Mesenteric fat pad (tissue), 1 donor: ENCODE measurements at places on chromosomes 5 and 9. TPM values are rescaled to one million over a fixed set of nuclear protein-coding genes. Genes with fewer than 3 reads are reported as not detected.
A peak's percentile ranks its signal among the peaks of the same experiment; 100 is the strongest.

DNA sequence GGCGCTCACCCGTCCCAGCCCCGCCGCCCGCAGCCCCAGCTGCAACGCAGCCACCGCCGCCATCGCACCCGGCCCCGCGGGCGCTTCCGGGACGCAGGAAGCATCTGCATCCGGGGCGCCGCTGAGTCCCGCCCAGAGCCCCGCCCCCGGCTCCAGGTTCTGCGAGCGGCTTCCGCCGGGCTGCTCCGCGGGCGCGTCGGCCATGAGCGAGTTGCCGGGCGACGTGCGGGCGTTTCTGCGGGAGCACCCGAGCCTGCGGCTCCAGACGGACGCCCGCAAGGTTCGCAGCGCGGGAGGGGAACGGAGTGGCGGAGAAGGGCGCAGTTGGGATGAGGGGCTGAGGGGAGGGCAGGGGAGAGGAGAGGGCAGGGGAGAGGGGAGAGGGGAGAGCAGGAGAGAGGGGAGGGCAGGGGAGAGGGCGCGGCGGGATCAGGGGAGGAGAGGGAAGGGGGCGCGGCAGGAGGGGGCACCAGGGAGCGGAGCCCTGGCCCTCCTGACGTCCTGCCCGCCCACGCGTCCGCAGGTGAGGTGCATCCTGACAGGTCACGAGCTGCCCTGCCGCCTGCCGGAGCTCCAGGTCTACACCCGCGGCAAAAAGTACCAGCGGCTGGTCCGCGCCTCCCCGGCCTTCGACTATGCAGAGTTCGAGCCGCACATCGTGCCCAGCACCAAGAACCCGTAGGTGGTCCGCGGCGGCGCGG lies at the start of the genes SURF1 and SURF2:
SURF1 (minus strand) TSS at position 97 of the 701 bp plus-strand sequence; CDS start at position 63, 34 bp downstream.
SURF2 (plus strand) TSS at position 160 of the 701 bp plus-strand sequence; CDS start at position 203, 43 bp downstream.
- DNase-seq = peak; percentile 94

IFNA13 gene
- total RNA-seq = not detected

GRCh38 chr9:123669346-123669745 lies 260.6 kb downstream of the DENND1A start:
- DNase-seq = no peak

SLC36A2 gene
- total RNA-seq = not detected

- DNase-seq = no peak
These were observed 383.9 kb upstream of the DAB2 start for GRCh38 chr5:39808656-39809055.

- no peak for DNase-seq
These were observed 661.8 kb upstream of the RGMB start for GRCh38 chr5:98111686-98112085.

- no peak for DNase-seq
These were observed 78.6 kb upstream of the TBC1D9B start for GRCh38 chr5:179986328-179986727.

DNA sequence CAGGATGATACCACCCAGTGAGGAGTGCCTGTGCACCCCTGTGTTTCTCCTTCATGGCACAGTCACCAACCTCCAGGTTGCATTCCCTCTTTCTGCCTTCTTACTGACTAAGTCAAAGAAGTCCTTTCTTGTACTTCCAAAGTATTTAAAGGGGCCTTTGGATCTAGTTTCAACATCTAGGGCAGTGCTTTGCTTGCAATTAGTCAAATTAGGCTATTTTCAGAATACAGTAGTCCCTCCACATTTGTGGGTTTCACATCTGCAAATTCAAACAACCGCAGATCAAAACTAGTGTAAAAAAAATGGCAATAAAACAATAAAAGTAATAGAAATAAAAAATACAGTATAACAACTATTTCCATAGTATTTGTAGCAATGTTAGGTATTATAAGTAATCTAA lies 333.9 kb upstream of the SEMA6A start:
- no peak for DNase-seq

GRCh38 chr5:163677092-163677491 lies 171.7 kb downstream of the MAT2B start:
- DNase-seq = no peak

GRCh38 chr9:137438591-137439157 lies 2.5 kb downstream of the ENTPD8 start:
- no peak for DNase-seq

- DNase-seq = no peak
These were observed 82.2 kb upstream of the IL12B start for GRCh38 chr5:159412284-159413046.

GRCh38 chr9:75918154-75918553 lies 27.7 kb downstream of the PCSK5 start:
- DNase-seq = no peak

SLC6A3 gene
- total RNA-seq = not detected

GRCh38 chr5:6432206-6432605 lies 16.5 kb upstream of the UBE2QL1 start:
- peak; percentile 65 for DNase-seq

PLAC8L1 gene
- total RNA-seq = 1.5 TPM

GRCh38 chr9:27382975-27383374 lies 86.0 kb upstream of the EQTN start:
- DNase-seq = no peak

NUTM2G gene
- not detected for total RNA-seq

GRCh38 chr5:138506370-138507306 lies 36.4 kb downstream of the ETF1 start:
- no peak for DNase-seq

CEL gene
- 2.2 TPM for total RNA-seq

DNA sequence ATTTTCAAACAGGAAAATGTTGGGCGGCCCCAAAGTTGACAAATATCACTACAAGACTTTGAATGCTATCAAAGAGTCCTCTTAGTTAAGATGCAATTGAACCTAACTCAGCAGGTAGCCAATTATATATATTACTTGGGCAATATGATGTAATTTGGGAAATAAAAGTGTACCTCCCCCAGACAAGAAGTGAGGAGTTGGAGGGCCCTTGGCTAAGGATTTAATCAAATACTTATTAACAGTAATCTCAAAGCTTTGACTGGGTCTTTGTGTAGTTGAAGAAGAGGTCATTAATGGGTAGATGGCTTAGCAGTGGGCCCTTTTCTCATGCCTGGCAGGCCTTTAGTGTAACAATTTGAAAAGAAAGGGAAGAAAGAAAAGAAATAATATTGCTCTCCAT lies 599.0 kb downstream of the CSNK1G3 start:
- no peak for DNase-seq

GRIN1 gene
- not detected for total RNA-seq

DNA sequence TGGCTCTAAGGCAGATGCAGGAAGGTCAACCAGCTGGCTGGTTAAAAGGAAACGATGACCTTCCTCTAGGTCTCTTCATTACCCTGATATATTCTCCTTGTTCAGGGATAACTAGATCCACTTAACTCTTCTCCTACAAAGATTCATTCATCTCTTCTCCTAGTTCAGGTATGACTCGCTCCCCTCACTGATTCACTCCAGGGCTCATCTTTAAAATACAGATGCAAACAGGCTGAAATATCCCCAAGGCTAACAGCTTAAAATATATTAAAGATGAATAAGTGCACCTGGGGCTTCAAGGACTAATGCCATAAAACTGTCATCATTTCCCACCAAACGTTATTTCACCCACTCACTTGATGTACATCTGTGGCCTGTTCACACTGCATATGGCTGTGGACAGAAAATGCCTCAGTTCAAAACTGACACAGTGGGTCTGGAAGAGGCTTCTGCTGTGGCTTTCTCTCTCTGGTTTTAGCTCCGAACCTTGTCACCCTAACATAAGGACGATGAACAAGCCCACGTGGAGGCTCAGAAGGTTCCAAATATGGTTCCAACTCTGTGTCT lies 366.9 kb downstream of the DEPDC1B start:
- no peak for DNase-seq

DNA sequence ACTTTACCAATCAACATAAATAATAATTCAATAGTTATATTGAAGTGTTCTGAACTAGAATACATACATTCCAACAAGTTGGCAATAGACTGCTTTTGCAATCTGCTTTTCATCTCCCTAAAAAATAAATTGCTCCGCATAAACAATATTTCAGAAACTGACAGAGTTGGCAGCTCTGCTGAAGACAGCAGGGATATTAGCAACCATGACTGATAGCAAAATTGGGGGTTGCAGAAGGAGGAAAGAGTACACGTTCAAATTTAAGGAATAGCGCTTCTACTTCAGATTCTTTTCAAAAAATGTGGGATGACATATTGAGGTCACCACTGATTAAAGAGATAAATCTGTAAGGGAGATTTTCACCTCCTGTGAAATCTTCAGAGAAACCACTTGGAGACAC lies 521.2 kb downstream of the DTWD2 start:
- no peak for DNase-seq

DNA sequence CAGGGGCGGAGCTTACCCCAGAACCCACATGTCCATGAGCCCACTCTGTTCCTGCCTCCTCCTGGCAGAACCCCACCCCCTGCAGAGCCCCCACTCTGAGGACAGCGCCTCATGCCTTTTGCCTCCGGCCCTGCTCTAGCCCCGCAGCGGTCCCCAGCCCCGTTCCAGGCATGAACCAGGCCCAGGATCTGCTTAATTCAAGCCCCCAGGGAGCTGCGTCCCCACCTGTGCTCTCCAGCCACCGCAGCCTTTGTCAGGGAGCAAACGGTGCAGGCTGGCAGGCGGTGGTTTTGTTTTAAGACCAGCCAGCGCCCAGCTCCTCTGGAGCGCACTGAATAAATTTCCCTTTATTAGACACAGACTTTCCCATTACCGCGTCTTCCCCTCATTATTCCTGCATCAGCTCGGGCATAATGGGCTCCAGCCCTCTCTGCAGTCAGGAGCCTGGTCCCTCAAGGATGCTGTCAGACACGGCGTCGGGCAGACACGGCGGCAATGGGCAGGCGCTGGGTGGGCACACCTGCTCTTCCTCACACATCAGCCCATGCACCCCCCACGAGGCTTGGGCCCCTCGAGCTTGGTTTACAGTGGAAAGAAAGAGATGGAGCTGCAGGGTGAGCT lies 137.6 kb downstream of the OLFM1 start:
- DNase-seq = no peak

DNA sequence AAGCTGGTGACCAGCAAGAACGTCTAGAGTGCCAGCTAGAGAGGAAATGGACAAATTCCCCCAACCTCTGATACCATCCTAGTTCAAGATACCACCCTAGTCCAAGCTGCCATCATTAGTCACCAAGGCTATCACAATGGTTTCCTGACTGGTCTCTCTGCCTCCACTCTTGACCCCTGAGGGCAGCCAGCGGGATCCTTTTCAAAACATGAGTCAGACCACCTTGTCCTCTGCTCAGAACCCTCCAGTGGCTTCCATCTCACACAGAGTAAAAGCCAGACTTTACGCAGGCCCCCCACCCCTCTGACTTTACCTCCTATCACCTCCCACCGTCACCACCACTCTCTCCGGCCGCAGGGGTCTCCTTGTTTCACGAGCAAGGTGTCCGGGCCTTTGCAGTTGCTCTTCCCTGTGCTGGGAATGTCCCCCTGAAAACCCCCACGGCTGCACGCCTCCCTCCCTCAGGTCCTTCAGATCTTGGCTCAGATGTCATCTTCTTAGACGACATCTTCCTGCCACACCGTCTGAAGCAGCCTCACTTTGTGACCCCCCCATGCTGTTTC lies 42.2 kb upstream of the FBXW11 start:
- peak; percentile 9 for DNase-seq

GRCh38 chr5:80147119-80147815 lies 108.6 kb downstream of the SERINC5 start:
- DNase-seq = no peak

DMGDH gene
- total RNA-seq = 5.2 TPM

- no peak for DNase-seq
These were observed 54.1 kb downstream of the PWWP2A start for GRCh38 chr5:160064995-160065614.

- no peak for DNase-seq
These were observed 308.9 kb downstream of the DTWD2 start for GRCh38 chr5:118679264-118679940.

DNA sequence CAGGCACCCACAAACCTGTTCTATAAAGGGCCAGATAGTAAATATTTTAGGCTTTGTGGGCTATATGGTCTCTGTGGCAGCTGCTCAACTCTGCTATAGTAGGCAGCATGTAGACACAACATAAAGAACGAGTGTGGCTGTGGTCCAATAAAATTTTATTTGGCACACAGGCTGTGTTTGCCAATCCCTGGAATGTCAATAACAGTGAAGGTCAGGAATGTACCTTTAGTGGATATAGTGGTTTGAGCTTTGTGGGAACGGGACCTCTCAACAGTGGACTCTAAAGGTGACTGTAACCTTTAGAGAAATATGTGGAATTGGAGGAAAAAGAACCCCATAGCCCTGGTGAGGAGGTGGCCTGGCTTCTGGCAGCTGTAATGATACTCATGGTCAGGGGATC lies 145.2 kb downstream of the MAST4 start:
- no peak for DNase-seq

SLCO4C1 gene
- 0.58 TPM for total RNA-seq

GRCh38 chr5:39544941-39545340 lies 120.2 kb upstream of the DAB2 start:
- DNase-seq = no peak

DNA sequence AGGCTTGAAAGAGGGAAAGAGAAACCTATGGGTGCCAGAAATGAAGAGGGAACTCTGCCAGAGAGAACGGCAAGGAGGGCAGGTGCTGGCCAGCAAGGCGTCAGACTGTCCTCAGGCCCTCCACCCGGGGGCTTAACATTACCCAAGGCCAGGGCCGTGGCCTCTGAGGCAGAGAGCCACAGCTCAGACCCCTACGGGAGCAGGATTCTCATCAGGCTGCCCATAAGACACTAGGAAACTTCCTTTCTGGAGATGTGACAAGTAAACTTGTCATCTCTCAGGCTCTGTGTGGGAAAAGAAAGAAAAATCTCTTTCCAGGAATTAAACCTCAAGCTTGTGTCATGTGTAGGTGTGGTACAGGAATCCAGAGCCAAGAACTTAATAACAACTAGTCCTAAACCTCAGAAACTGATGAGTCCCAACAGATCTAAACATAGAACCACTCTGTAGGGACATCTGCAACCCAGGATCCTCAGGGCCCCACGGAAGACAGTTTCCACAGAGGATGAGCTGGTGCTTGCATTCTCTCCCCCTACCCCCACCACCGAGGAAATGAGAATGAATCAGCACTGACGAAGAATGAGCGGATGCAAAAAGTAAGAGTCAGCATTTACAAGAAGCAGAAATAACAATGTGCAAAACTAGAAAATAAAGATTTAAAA lies 74.3 kb downstream of the DCP2 start:
- DNase-seq = no peak

DNA sequence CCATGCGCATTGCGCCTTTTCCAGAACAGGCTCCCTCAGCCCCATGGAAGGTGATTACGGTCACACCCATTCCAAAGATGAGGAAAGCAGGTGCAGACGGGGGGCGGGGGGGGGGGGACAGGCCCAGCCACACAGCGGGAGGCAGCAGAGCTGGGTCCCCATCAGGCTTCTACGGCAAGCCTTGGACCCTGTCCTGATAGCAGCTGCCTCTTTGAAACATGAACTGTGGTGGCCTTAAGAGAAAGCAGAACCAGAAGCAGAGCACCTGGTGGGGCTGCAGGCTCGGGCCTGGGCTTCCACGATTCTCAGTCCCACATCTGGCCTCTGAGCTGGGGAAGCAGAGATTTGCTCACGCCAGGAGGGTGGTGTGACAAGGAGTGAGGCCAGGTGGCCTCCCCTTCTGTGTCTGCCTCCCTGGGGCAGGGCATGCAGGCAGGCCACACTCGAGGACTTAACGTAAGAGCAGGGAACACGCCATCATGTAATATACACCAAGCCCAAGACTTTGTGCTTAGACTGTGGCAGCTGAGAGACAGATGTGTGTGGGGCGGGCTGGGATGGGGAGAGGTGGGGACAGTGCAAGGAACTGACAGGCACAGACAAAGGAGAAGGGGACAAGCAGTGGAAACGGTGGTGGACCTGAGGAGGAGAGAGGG lies 14.2 kb upstream of the PHYKPL start:
- DNase-seq = no peak

SLC46A2 gene
- total RNA-seq = 0.35 TPM

GRCh38 chr5:168269937-168270330 lies 21.5 kb upstream of the WWC1 start:
- DNase-seq = no peak

- DNase-seq = no peak
These were observed 35.4 kb upstream of the AGXT2 start for GRCh38 chr5:35083150-35083549.

ZFP37 gene
- total RNA-seq = 2.0 TPM
